ENCODE measurements at places on chromosomes 7 and 10. TPM values are rescaled to one million over a fixed set of nuclear protein-coding genes. Genes with fewer than 3 reads are reported as not detected.

DNA sequence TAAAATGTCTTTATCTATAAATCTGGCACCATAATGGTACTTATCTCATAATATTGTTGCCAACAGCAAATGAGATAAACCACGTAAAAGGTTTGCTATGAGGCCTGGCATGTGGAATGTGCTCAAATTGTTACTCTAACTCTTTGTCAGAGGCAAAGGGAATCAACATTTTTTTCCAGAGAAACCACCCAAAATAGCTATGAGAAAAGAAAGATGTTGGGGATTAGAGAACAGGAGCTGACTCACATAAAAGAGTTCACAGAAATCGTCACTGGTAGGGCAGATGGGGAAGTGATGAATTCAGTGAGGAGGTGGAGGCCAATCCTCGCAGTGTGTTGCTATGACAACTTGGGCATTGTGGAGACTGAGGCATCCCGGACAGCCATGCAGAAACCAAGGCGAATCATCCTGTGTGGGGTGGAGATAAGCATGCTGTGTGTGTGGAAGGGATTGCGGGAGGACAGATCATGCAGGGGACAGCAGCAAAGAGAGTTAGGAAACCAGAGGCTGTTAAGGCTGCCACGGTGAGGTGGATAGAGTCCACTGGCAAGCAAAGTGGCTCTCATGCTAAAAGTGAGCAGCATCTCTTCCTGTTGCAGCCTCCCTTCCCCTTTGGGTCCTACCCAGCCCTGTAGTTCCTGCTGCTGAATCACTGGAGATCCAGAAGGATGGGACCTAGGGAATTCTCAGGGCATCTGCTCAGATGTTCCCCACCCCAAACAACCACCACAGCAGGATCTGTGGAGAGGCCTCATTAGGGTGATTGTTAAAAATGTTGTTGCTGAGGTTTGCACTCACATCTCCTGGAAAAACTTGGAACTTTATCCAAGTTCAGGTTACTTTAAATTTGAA lies 103.9 kb downstream of the CUBN start:
- no peaks in the 10 kb centered on the region for H3K36me3 ChIP-seq
- DNase-seq = peak; percentile 72
- no peak overlapping the region for H3K4me3 ChIP-seq
- peak overlapping the region; percentile 11 for H3K27ac ChIP-seq
- no peaks in the 10 kb centered on the region for H3K4me1 ChIP-seq

LLCFC1 gene
- polyA plus RNA-seq = not detected

DNA sequence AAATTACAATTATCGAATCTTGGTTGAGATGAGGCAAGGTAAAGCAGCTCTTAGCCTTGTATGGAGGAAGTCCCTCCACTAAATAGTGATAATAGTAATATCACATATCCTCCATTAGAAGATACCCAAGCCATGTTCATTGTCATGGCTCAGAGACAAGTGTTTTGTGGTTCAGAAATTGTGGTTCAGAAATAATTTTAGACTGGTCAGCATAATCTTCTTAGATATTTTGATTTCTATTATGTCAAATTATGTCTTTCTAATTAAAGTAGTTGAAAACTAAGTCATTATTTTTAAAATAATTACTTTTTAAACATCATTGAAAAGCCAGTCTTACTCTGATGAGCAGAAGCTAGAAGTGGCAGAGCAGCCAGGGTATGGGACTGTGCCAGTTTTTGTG lies 507.7 kb downstream of the HTR7 start:
- DNase-seq = no peak
- no peaks in the 10 kb centered on the region for H3K27me3 ChIP-seq
- H3K4me1 ChIP-seq = no peaks in the 10 kb centered on the region

GRCh38 chr7:50308532-50309385 lies 4.2 kb downstream of the IKZF1 start:
- H3K27ac ChIP-seq = no peak overlapping the region
- no peaks in the 10 kb centered on the region for H3K36me3 ChIP-seq
- H3K4me1 ChIP-seq = peaks cover 8% of the 10 kb centered on the region
- peak; percentile 54 for DNase-seq
- no peak overlapping the region for H3K4me3 ChIP-seq

DNA sequence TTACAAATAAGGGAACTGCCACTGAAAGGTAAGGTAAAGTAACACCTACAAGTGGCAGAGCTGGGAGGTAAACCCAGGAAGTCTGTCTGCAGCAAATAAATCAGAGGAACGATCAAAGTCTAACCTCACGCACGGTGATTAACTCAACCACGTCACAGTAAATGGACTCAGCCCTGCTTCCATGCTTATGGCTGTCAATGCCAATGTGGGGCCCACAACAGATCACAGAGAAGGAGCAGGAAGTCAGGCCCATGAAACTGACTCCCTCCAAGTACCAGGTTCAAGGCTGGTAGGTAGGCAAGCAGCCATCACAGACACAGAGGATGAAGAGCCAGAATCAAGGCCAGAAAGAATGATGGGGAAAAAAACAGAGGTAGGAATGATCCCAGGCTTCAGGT lies 38.0 kb upstream of the ACSL5 start:
- DNase-seq = no peak
- H3K36me3 ChIP-seq = no peaks in the 10 kb centered on the region
- H3K4me3 ChIP-seq = no peak overlapping the region
- H3K4me1 ChIP-seq = no peaks in the 10 kb centered on the region

DNA sequence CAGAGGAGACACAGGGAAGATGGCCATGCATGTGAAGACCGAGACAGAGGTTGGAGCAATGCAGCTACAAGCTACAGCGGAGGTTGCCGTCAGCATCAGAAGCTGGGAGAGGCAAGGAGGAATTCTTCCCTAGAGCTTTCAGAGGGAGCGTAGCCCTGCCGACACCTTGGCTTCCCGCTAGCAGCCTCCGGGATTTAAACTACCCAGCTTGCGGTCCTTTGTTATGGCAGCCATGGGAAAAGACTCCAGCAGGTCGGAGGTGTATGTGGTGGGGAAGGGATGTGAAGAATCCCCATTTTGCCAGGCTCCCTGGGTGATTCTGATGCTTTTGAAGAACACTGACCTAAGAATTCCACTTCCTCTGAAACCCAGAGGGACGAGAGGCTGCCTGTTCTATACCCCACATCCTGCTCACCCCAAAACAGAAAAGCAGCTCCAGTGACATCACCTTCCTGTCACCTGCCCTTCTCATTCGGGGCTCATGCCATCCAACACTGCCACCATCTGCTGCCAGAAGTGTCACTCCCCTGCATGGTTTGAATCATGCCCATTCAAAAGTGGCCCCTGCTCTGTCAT lies 3.3 kb upstream of the SEPHS1 start:
- H3K4me3 ChIP-seq = no peak overlapping the region
- peaks cover 10% of the 10 kb centered on the region for H3K27me3 ChIP-seq
- no peaks in the 10 kb centered on the region for H3K36me3 ChIP-seq
- DNase-seq = no peak
- H3K27ac ChIP-seq = no peak overlapping the region

HOXA2 gene
- polyA plus RNA-seq = 0.60 TPM

DNA sequence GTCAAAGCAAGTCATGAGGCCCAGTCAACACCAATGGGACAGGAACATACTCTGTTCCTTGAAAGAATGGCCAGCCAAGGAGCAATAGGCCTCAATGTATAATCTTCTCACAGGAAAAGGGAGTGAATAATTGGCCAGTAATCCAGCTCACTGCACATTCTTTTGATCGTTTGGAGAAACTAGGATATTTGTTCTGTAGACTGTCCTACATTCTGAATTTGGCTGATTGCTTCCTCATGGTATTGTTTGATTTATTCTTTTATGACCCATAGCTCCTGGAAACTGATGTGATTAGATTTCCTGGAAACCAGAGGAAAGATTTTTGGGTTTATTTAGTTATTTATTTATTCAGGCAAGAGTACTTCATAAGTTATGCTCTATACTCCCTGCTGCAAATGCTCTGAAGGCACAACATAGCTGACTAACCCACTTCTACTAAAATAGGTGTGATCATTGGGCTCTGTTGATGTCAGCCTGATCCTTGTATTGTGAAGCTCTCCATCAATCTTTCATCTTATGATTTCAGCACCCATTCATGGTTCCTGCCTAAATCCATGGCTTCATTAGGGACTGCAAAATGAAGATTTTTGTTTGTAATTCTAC lies 745.2 kb downstream of the SUGCT start:
- no peak for DNase-seq
- H3K27me3 ChIP-seq = no peaks in the 10 kb centered on the region
- H3K27ac ChIP-seq = no peak overlapping the region
- H3K4me3 ChIP-seq = no peak overlapping the region

DNA sequence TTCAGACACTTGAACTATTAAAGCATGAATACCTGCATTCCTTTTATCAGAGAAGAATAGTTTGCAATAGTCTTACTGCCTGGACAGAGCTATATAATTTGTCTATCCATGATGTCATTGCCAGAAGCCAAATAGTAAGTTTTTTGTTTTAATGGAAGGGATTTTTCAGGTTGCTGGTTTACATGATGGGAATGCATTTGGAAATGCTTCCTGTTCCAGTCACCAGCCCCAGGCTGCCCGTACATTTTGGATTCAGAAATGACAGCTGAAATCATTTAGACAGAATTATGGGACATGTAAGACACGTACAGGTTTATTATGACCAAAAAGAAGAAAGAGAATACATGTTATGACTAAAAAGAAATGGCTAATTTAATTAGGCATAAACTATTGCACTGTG lies 293.1 kb downstream of the CDK14 start:
- peaks cover 6% of the 10 kb centered on the region for H3K4me1 ChIP-seq
- DNase-seq = no peak
- no peak overlapping the region for H3K4me3 ChIP-seq
- no peaks in the 10 kb centered on the region for H3K27me3 ChIP-seq
- H3K27ac ChIP-seq = no peak overlapping the region
- no peaks in the 10 kb centered on the region for H3K36me3 ChIP-seq

C7orf57 gene
- not detected for polyA plus RNA-seq

- H3K27ac ChIP-seq = peak overlapping the region; percentile 23
- H3K4me1 ChIP-seq = peaks cover 30% of the 10 kb centered on the region
- no peak for DNase-seq
- H3K27me3 ChIP-seq = no peaks in the 10 kb centered on the region
- H3K36me3 ChIP-seq = no peaks in the 10 kb centered on the region
- H3K4me3 ChIP-seq = no peak overlapping the region
Observed at GRCh38 chr7:117158941-117159697, 163.7 kb downstream of the WNT2 start.

DNA sequence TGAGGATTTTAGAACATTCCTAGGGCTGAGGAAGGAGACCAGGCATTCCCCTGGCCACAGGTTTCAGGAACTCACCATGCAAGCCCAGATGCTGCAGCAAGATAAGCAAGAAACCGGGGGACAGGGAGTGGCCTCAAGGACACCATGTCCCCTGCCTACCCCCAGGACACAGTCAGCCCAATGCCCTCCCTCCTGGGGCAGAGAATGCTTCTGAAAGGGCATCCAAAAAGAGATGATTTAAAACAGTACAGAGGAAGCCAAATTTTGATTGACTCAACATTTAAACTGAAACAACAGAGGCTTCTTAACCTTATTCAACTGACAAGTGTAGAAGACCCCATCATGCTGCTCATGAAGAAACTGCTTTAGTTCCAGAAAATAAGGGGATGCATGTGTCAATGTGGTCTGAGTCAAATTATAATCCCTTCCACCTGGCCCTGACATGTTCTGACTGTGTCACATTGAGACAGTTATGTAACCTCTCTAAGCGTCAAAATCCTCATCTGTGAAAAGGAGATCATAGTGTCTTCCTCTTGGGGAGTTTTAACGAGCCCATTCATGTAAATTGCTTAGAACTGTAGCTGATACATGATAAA lies 60.0 kb downstream of the ICA1 start:
- no peaks in the 10 kb centered on the region for H3K36me3 ChIP-seq
- no peaks in the 10 kb centered on the region for H3K4me1 ChIP-seq
- H3K27me3 ChIP-seq = no peaks in the 10 kb centered on the region
- H3K4me3 ChIP-seq = no peak overlapping the region
- no peak overlapping the region for H3K27ac ChIP-seq
- DNase-seq = no peak

- no peaks in the 10 kb centered on the region for H3K36me3 ChIP-seq
- H3K4me1 ChIP-seq = no peaks in the 10 kb centered on the region
Observed at GRCh38 chr7:81736091-81736490, 33.8 kb downstream of the HGF start.

DNA sequence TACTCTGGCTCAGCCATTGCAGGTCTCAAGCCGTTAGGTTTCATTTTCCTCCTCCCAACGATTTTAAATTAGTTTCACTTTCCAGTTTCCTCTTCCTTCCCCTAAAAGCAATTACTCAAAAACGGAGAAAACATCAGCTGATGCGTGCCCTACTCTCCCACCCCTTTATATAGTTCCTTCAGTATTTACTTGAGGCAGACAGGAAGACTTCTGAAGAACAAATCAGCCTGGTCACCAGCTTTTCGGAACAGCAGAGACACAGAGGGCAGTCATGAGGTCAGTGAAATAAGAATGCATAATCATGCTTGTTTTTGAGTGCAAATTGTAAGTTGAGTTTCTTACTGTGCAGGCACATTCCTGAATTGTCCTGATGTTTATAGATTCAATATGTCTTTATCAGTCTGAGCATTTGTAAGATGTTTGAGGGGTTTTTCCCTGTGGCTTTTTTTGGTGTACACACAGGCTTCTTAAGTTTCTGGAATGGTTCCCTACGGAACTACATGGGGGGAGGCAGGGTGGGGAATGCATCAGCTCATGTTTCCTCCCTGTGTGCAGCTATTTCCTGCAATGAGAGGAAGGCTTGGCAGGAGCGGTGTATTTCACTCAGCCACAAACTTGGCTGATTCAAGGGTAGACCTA lies at the start of gene IFIT3:
Gene IFIT3, plus strand, starts transcription at position 195 of the 639 bp plus-strand sequence. Its CDS starts 77 bp downstream, at position 272.
- H3K4me3 ChIP-seq = peak within 1 kb of the TSS; percentile 23
- peak within 1 kb of the TSS; percentile 85 for H3K27ac ChIP-seq
- H3K27me3 ChIP-seq = no peaks in the 10 kb centered on the region
- H3K36me3 ChIP-seq = no peaks in the 10 kb centered on the region
- peak; percentile 85 for DNase-seq
- H3K4me1 ChIP-seq = peaks cover 24% of the 10 kb centered on the region

DNA sequence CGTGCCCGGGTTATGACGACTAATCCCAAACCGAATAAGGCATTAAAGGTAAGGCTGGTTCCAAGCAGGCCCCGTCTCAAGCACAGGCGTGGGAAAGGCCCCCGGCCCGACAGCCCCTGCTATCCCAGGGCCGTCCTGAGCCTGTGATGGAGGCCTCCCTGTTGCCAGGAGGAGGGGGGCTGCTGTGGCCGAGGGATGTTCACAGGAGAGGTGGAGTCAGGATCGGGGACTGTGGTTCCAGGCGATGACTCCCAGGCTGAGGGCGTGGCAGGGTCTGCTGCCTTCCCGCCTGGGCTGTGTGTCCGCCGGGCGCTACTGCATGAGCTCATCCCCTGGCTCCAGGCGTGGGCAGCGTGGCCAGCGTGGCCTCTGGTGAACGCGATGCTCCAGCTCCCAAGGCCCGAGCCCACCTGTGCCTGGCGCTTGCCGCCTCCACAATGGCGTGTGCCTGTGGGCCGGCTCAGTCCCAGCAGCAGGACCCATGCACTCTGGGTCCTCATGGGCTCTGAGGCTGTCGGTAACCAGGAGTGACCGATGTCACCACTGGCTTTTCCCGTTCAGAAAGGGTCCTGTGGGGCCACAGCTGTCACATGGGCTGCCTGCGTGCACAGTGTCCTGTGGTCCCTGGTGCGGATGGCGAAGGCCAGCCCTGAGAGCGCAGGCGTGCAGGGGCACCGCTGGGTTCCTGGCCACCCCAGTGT lies 8.8 kb downstream of the MAFK start:
- peak overlapping the region; percentile 64 for H3K4me3 ChIP-seq
- H3K27me3 ChIP-seq = no peaks in the 10 kb centered on the region
- peak; percentile 75 for DNase-seq
- H3K36me3 ChIP-seq = peaks cover 51% of the 10 kb centered on the region
- peaks cover 41% of the 10 kb centered on the region for H3K4me1 ChIP-seq

GRCh38 chr10:75779276-75779675 lies 347.9 kb downstream of the LRMDA start:
- H3K4me1 ChIP-seq = peaks cover 3% of the 10 kb centered on the region
- H3K27ac ChIP-seq = no peak overlapping the region
- no peak for DNase-seq
- H3K36me3 ChIP-seq = no peaks in the 10 kb centered on the region
- no peak overlapping the region for H3K4me3 ChIP-seq

Data from sigmoid colon (tissue), 7 donors.